ENCODE measurements at places on chromosomes 3 and 15. TPM values are rescaled to one million over a fixed set of nuclear protein-coding genes. Genes with fewer than 3 reads are reported as not detected.

Gene THRB
- 1.4 TPM for total RNA-seq

Gene STARD5
- total RNA-seq, result 2.1 TPM

Gene ASB14
- not detected for total RNA-seq

Gene VEPH1
- 0.31 TPM for total RNA-seq
